Psoas muscle (tissue), 8 donors: ENCODE measurements at places on chromosomes 1 and 21. TPM values are rescaled to one million over a fixed set of nuclear protein-coding genes. Genes with fewer than 3 reads are reported as not detected.

The COL6A2 gene
- total RNA-seq: 122 TPM

The SHISA4 gene
- total RNA-seq: 148 TPM

The PLCH2 gene
- total RNA-seq: 0.20 TPM

The URB2 gene
- total RNA-seq: 16.4 TPM

DNA sequence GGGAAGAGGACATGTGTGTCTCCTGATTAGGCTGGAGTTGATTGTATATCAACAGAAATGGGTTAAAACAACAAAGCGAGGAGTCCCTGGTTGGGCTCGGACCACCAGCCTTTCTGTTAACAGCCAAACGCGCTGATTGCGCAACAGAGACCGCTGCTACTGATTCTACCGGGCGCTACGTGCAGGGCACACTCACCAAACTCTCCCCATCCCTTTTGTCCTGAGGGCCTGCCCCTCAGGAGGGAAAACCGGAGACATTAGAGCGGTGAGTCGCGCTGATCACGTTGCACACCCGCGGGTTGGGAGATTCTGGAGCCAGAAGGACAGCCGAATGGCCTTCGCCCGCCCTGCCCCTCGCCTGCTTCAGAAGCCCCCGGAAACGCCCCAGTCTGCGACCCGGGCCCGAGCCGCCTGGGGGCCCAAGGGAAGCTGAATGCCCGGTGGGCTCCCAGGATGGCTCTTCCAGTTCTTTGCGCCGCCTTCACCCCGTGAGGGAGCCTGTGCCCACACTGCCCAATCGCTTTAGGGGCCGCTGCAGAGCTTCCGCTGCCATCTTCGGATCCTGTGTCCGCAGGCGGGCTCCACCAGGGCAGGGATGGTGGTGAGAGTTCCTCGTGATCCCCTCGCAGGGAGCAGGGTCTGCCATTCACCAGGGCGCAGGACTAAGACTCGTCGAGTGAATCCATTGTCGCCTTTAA lies 165.4 kb upstream of the NBPF11 start:
- DNase-seq: no peak

- no peak for DNase-seq
Observed at GRCh38 chr1:93749894-93750301, 68.3 kb upstream of the BCAR3 start.

DNA sequence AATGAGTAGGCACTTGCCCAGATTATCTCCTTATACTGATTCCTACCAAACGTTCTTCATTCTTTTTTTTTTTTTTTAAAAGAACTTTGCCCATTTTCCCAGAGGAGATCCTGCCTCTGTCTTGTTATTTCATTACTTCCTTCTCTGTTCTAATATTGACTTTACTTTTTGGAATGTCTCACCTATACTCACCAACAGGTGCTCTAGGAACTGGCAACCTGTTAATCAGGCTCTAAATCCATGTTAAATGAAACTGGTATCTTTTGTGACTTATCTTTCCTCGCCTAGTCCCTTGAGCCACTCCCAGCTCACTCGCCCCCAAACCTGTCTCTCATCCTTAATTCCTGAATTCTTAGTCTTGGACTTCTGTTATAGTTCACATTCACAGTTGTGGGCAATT lies 1.2 kb upstream of the CRCT1 start:
- DNase-seq: no peak

- no peak for DNase-seq
Observed at GRCh38 chr1:174040387-174040786, 18.2 kb upstream of the RC3H1 start.

DNA sequence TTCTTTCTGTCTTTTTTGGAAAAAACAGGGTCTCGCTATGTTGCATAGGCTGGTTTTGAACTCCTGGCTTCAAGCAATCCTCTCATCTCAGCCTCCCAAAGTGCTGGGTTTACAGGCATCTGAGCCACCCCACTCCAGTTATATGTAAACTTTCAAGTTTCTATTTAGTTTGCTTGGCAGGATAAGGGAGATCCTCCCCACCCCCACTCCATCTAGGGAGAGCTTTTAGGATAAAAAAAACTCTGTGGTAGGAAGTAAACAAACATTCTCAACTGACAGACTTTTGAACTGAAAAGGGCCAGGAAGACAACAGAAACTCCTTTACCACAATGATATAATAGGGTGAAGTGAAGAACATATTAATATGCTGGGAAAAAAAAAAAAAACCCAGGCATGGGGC lies 41.0 kb upstream of the ZNF326 start:
- no peak for DNase-seq
